Spleen (tissue), 13 donors: ENCODE measurements at places on chromosomes 16 and 17. TPM values are rescaled to one million over a fixed set of nuclear protein-coding genes. Genes with fewer than 3 reads are reported as not detected.

The GPATCH8 gene
- 66.3 TPM for total RNA-seq

The LAT gene
- total RNA-seq = 29.4 TPM

The FADS6 gene
- total RNA-seq = 1.5 TPM

The KRT27 gene
- not detected for total RNA-seq

The CCDC78 gene
- 2.9 TPM for total RNA-seq

The MPP3 gene
- 3.3 TPM for total RNA-seq

The MEIOC gene
- not detected for total RNA-seq

The EME1 gene
- total RNA-seq = 1.9 TPM

The GRAP gene
- total RNA-seq = 42.2 TPM

DNA sequence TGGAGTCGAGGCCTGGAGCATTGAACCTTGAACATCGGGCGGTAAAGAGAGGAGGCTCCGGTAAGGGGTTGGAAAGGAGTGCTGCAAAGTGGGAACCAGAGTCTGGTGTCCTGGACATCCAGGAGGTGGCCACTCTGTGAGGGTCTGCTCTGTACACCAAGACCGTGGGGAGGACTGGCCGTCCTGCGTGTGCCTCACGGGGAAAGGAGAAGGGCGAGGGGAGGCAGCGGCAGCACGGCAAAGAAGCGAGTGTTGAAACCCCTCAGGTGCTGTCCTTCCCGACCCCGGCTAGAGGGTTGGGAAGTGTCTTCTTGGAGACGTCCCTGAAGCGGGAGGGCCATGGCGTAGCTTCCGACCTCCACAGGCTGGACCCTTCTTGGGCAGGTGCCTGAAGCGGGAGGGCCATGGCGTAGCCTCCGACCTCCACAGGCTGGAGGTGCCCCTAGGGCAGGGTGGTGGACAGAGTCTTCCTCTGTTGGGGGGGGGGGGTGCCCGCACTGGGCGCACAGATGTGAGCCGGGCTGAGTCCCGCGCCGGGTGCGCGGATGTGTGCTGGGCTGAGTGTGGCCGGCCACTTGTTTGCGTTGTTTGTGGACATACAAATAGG is 42.0 kb downstream of the FOXK2 start:
- H3K36me3 ChIP-seq = peaks cover 42% of the 10 kb centered on the region
- H3K4me3 ChIP-seq = no peak overlapping the region
- H3K27ac ChIP-seq = no peak overlapping the region
- H3K27me3 ChIP-seq = no peaks in the 10 kb centered on the region
- no peaks in the 10 kb centered on the region for H3K4me1 ChIP-seq
- no peak for DNase-seq

GRCh38 chr16:57315416-57315815 is 30.9 kb upstream of the PLLP start:
- no peak overlapping the region for H3K4me3 ChIP-seq
- H3K27me3 ChIP-seq = peaks cover 16% of the 10 kb centered on the region
- H3K27ac ChIP-seq = no peak overlapping the region
- H3K36me3 ChIP-seq = no peaks in the 10 kb centered on the region
- peaks cover 12% of the 10 kb centered on the region for H3K4me1 ChIP-seq

GRCh38 chr17:80123791-80124190 is 22.4 kb downstream of the GAA start:
- no peak overlapping the region for H3K4me3 ChIP-seq
- no peak overlapping the region for H3K27ac ChIP-seq
- no peak for DNase-seq
